ENCODE measurements at places on chromosomes 7 and 10. TPM values are rescaled to one million over a fixed set of nuclear protein-coding genes. Genes with fewer than 3 reads are reported as not detected.

DNA sequence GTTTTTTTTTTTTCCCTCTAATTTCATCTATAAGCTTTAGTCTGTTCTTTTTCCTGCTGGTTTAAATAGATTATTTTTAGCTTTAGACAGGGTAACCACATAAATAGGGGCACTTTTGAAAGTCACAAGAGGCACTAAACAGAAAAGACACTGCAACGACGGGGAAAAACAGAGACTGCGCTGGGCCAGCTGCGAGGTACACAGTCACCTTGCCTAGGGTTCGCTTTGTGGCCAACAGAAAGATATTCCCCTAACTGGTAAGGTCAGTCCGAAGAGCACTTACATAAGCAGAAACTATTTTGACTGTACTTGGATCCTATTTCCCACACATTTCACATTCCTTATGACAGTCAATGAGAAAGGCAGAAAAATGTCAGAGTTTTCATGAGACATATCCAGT, 175.6 kb upstream of the PHF14 start:
- no peak for DNase-seq

DNA sequence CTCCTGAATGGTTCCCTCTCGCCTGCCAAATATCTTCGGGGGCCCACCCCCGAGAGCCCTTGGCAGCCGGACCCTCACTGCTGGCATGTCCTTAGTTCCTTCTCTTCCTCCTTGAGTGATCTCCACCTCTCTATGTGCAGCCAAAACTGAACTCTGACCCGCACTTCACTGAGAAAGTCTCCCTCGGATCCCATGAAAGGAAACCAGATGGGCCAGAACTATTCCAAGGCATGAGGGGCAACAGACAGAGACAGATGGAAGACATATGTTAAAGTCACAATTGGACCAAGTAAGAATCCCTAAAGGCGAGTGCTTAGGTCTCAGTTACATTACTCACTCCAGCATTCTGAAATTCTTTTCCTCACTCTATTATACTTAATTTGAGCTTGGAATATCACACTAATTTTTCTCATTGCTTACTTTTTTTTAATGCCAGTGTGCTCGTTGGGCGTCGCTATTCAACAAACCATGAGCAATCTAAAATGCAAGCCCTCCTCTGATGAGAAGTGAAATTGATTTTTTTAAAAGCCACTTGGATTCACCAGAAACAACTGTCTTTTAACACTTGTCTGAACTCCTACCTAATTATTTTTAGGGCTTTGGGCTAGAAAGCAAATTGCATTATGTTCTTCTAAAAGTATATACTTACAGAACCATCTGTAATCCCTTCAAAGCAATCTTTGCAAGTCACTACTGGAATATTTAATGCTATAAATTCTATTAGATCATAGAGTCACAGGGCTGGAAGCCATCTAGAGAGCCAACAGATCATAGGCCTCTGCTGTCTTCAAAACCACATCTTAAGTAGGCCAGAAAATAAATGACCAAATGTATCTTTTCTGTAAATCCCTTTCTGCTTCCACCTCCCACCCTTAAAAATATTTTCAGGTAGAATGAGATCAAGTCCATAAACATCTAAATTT, 43.3 kb upstream of the EZH2 start:
- no peak for DNase-seq

DNA sequence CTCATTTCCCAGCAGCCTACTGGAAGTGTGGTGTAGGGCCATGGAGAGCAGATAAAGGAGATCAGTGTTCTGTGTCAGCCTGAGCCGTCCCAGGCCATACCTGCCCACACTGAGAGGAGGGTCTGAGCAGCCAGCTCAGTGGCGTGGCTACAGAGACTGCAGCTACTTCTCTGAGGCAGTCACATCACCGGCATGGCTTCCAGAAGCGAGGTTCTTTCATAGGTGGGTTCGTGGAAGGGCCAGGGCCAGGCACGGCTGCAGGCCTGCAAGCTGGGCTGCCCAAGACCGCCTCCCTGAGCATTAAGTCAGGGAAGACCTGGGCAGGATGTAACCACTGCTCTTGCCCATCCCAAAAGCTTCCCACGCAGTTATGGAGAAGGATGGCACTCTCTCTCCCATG, 34.9 kb downstream of the LDB3 start:
- DNase-seq = no peak

FXYD4 gene
- not detected for total RNA-seq

GRCh38 chr7:133836666-133837065, 290.5 kb upstream of the LRGUK start:
- no peak for DNase-seq

GPR15LG gene
- not detected for total RNA-seq

- no peak for DNase-seq
These were observed 32.3 kb upstream of the FAM204A start for GRCh38 chr10:118374404-118374803.

GRCh38 chr7:105790996-105791395, 85.4 kb downstream of the ATXN7L1 start:
- DNase-seq = no peak

EBLN1 gene
- total RNA-seq = not detected

EBF3 gene
- 0.36 TPM for total RNA-seq

DNA sequence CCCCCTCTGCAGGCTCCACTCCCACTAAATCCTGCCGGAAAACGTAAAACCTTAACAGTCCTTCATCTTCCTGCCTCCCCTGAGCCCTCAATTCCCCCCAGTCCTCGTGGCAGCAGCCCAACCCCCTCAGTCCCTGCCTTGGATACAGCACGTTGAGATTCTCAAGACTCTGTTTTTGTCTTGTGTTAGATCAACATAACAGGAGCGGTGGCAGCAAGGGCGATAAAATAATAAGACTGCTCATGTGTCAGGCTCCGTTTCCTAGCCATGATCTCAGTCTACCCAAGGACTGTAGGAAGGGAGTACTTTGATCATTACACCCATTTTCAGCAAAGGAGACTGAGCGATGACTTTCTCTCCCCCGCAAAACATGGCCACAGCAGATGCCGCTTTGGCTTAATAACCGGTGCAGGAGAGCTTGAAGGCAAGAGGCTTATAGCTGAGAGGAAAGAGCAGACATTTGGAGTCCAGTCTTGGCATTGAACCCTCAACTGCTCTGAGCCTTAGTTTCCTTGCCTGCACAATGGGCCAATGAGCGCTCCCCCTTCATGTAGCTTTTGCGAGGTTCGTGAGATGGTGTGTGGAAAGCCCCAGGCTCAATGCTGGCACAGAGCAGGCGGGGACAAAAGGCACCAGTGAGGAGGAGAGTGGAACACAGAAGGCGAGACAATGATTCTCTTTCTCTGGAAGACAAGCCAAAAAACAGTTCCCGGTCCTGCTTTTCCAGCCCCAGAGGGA, 42.1 kb upstream of the PCBD1 start:
- no peak for DNase-seq

Measured in IMR-90 (cell line).